ENCODE measurements at places on chromosomes 4 and X.

- no peak for DNase-seq
These were observed 29.3 kb upstream of the BCOR start for GRCh38 chrX:40127052-40127451.

DNA sequence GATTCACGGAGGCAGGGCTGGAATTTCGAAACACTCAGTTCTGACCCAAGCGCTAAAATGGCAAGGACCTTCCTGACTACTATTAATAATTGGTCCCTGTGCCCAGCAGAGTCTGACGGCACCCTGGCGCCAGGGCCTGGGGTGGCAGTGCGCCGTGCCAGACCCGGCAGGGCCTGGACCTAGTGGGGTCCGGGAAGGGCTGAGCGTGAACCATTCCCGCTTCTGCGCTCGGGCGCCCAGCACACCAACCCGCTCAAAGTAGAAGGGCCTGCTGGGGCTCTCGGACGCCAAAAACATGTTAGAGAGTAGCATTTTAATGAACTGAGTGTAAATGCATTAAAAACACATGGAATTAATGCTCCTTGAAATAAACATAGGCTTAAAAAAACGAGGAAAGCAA is 346.7 kb upstream of the SFRP2 start:
- DNase-seq: no peak

- DNase-seq: no peak
These were observed 29.6 kb upstream of the COX18 start for GRCh38 chr4:73099143-73099542.

DNA sequence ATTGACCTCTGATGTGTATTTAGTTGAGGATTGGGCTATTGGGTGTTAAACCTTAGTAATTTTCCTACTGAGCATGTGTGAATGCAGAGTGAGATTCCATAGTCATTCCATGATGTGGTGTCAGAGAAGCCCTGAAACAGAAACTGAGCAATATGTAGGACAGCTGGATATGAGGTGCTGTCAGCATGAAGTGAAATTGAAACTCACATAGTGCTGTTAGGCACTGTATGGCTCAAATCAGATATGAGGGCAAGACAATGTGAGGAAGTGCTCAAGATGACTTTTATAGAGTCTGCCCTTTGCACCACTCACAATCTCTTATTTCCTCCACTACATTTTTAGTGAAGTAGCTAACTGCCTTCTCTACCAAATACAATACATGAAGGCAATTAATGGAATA is 188.3 kb downstream of the SH3BGRL start:
- DNase-seq: no peak

- DNase-seq: no peak
These were observed 3.9 kb downstream of the FAM149A start for GRCh38 chr4:186108391-186108790.

DNA sequence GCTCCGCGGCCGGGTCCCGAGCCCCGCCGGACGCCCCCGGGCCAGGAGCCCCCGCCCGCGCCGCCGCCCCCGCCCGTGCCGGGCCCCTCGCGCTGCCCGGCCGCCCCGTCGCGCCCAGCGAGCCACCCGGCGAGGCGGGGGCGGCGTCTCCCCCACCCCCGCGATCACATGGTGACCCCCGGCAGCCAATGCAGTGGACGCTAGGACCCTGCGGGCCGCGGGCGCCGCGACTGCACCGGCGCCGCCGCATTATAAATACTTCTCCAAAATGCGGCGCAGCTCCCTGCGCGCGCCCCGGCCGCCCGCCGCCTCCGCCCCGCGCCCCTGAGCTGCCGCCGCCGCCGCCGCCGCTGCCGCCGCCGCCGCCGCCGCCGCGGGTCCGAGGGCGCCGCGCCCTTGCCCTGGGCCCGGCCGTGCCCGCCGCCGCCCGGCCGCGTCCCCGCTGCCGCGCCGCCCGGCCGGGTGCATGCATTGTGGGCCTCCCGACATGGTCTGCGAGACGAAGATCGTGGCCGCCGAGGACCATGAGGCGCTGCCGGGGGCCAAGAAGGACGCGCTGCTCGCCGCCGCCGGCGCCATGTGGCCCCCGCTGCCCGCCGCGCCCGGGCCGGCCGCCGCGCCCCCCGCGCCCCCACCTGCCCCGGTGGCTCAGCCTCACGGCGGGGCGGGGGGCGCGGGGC is at the start of gene NAT8L:
NAT8L (plus strand) TSS at position 282 of the 680 bp plus-strand sequence; CDS start at position 467, 185 bp downstream.
- DNase-seq: no peak

GRCh38 chr4:1241466-1241935 is 7.4 kb downstream of the CTBP1 start:
- no peak for DNase-seq

- DNase-seq: no peak
These were observed 3.0 kb upstream of the SLC2A9 start for GRCh38 chr4:10024303-10024702.

GRCh38 chr4:110878413-110878812 is 255.5 kb upstream of the PITX2 start:
- DNase-seq: no peak

- DNase-seq: no peak
These were observed 449 bp downstream of the CTPS2 start for GRCh38 chrX:16711893-16712547.

DNA sequence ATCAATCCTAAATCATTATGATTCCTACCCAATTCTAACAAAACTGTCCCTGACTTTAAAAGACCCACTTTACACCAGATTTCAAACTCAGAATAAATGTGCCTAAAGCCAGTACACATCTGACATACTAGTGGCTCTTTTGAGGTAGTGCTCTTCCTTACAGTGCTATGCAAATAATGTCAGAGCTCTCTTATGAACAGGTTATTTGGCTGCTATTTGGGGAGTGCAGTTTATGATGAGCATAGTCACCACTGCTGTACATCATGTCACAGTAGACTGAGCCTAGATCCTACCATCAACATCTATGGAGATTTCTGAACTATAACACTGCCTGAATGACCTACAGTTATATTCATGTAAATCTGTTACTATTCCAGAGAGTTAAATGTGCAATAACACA is 50.4 kb upstream of the PAGE5 start:
- no peak for DNase-seq

DNA sequence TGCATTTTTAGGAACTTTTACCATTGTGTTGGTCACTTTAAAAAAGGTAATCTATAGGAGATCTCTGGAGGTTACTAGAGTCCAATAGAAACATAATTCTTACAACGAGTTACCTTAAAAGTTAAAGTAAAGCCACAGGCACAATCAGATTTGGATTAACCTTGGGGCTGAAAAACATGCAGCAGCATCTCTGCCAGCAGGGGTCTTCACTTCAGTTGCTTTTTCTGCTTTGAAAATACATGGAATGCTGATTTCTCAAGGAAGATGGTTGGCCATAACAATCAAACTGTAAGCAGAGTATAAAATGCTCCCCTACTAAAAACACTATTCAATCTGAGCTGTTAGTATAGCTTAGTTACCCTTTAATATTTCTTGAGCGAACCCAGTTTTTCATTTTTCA is 1072.3 kb upstream of the PCDH10 start:
- DNase-seq: no peak

Data from activated naive CD8-positive, alpha-beta T cell treated with anti-CD3 and anti-CD28 coated beads, Interleukin-2, amount 50 U/mL, for 16 hours (primary cell).